Activated gamma-delta T cell (primary cell): ENCODE measurements at places on chromosomes 4 and X.

GRCh38 chrX:19024366-19024765 lies 40.5 kb upstream of the PHKA2 start:
- no peak for DNase-seq

DNA sequence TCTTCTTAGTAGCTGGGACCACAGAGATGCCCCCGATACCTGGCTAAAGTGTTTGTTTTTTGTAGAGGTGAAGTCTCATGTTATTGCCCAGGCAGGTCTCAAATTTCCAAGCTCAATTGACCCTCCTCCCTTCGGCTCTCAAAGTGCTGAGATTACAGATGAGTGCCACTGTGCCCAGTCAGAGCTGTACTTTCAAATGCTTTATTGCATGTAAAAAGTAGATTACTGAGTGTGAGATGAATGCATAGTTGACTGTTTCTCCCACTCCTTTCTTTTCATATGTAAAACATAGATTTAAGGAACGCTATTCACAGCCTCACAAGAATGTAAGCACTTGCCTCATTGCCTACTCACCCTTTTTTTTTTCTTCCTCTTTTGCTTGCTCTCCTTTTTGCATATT lies 984.4 kb upstream of the PABPC4L start:
- no peak for DNase-seq

DNA sequence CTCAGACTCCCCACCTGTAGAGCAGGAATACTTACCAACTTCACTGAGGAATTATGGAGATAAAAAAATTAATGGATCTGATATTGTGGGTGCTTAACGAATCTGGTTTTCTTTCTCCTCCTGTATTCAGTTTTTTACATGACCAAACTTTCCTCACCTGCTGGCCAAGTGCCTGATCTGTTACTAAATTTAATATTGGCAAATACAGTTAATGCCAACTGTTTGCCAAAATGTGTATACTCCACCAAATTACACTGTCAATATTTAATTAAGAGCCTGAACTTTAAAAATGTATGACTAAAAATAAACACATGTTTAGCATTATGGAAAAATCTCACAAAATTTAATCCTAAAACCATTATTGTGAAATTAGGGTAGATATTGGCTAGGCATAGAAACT lies 3.3 kb downstream of the PGRMC2 start:
- no peak for DNase-seq

- no peak for DNase-seq
Measured at GRCh38 chr4:56217343-56217890, 169.9 kb downstream of the AASDH start.

- DNase-seq: no peak
Measured at GRCh38 chr4:121138039-121138825, 25.9 kb downstream of the TNIP3 start.

DNA sequence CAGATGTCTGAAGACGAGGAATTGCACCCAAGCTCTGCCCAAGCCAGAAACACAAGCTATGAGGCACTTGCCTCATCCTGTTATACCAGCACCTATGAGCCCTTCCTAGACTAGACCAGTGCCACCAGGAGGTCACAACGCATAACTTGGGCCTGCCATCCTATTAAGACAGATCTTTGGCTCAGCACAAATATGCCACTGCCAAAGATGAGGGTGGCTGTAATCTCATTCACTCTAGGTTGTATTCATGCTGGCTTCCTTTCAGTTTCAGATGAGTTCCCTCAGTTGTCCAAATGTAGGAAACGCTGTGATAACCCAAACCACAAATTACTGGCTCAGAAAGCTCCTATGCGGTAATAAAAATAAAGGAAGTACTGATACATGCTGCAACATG lies 76.5 kb upstream of the CITED1 start:
- DNase-seq: no peak

GRCh38 chr4:167786504-167786903 lies 305.8 kb upstream of the ANXA10 start:
- DNase-seq: no peak

DNA sequence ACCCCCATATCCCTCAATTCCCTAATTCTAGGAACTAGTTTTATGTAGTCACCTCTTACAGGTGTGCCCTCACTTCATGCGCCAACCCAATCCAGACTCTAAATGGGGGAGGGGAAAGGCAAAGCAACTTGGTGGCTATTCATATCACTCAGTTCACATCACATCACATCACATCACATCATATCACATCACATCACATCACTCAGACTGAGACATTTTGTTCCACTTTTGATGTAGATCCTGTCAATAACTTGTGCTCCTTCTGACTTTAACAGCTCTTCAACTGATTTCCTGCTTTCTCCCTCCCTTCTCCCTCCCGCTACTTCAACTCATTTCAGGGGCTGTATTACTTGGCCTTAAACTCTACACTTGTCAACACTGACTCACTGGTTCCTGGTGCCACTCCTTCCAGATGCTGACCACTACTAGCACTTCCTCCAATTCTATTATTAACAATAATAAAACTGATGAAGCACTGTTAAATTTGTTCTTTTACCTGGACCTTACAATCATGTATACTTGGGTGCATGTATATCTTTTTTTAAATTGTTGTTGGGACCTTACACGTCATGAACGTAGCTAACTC lies 29.1 kb upstream of the PLS3 start:
- DNase-seq: no peak

GRCh38 chr4:118994030-118994429 lies 105.4 kb downstream of the SYNPO2 start:
- DNase-seq: no peak

DNA sequence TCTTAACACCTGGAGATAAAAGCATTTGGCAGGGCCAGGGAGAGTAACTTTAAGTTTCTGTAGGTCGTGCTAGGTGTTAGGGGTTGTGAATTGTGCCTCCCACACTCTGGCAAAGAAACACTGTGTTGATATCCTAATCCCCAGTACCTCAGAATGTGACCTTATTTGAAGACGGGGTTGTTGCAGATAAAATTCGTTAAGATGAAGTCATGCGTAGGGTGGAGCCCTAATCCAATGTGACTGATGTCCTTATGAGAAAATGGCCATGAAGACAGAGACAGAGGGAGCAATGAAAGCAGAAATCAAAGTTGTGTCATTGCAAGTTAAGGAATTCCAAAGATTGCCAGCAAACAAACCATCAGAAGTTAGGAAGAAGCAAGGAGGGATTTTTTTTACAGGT lies 40.5 kb upstream of the BBS12 start:
- no peak for DNase-seq

DNA sequence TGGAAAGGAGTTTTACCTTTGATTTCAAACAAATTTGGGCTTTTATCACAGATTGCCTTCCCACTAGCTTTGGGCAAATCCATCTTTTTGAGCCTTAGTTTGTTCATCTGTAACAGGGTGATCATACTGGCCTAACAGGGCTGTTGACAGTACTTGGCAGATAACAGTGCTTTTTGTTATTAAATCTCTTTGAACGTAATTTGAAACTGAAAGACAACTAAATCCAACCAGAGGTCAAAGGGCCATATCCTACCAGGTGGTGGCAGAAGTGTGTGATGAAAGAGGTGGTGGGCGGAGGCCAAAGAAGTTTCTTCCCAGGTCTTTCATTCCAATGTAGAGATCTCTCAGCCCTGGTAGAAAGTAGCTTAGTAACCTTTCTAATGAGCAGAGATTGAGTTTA lies 35.2 kb upstream of the TADA2B start:
- no peak for DNase-seq

GRCh38 chrX:39975101-39975925 lies 122.4 kb downstream of the BCOR start:
- DNase-seq: no peak

DNA sequence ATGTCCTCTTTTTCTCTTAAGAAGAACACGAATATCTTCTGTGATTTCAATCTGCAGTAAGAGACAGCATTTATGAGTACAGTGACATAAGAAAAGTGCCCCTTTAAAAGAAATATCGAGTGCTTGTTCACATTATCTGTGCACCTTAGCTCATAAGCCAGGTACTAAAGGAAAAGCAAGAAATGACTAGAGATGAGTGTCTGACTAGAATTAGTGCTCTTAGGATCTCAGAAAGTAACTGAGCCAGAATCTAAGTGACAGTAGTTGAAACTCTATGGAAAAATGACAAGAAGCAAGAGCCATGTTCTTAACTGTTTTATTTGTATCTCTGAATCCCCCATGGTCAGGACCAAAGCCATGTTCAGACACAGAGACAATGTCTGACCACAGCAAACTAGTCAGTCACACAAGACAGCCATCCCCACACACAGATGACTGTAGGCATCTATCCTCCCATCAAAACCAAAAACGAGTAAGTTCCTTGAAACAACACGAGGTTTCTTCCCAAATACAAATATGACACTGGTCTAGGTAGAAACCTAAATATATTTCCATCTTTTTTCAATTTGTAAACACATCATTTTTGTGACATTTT lies 36.8 kb downstream of the ACSL4 start:
- DNase-seq: no peak

- DNase-seq: no peak
Measured at GRCh38 chr4:103664436-103665075, 55.2 kb downstream of the TACR3 start.

- no peak for DNase-seq
Measured at GRCh38 chr4:17494258-17495190, 17.4 kb downstream of the QDPR start.

DNA sequence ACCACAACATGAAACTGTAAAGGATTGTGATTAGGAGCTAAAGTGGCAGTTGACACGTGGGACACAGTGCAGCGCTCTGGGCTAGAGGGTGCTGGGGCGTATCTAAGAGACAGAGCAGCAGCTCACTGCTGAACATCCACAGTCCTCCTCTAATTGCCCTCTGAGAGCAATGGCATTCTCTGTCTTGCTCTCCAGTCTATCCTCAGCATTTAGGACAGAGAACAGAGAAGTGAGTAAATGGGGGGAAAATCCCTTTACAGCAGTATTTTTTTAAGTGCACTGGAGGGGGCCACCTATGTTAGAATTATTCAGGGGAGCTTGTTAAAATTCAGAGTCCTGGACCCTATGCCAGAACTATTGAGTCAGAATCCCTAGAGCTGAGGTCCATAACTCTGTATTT lies 4.2 kb upstream of the TMEM154 start:
- DNase-seq: no peak

- no peak for DNase-seq
Measured at GRCh38 chr4:110510955-110511544, 35.1 kb downstream of the ENPEP start.

- DNase-seq: no peak
Measured at GRCh38 chrX:42085836-42086235, 162.5 kb upstream of the CASK start.

DNA sequence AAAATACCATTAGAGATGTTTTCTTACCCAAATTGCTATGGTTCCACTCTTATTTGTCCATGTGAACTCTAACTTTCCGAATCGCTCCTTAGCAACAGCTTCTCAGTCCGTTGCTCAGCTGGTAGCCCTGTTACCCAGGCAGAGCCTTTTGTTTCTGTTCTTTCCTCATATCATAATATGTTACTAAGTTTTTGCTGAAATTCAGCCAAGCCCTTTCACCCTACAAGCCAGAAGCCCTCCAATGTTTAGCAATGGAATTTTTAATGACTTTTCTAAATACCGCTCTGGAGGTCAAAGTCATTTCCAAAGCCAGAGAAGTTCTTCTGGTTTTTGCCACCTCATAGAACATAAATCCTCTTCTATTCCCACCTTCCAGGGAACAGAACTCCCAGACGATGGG lies 1029.5 kb downstream of the C4orf33 start:
- DNase-seq: no peak

GRCh38 chrX:17459008-17459611 lies 84.1 kb downstream of the NHS start:
- DNase-seq: no peak
